ENCODE measurements at places on chromosomes 5 and 9.

DNA sequence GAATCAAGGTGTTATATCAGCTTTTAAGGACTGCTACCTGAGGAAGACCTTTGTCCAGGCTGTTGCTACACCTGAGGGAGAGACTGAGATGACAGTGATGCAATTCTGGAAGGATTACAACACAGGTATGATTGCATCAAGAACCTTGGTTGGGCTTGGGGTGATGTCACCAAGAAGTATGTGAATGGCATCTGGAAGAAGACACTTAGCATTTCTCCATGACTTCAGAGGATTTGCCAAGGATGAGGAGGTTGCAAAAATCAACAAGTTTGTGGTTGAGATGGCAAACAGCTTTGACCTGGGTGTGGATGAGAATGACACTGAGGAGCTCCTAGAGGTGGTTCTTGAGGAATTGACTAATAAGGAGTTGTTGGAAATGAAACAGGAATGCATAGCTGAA lies 67.9 kb upstream of the PANK3 start:
- DNase-seq, result no peak

DNA sequence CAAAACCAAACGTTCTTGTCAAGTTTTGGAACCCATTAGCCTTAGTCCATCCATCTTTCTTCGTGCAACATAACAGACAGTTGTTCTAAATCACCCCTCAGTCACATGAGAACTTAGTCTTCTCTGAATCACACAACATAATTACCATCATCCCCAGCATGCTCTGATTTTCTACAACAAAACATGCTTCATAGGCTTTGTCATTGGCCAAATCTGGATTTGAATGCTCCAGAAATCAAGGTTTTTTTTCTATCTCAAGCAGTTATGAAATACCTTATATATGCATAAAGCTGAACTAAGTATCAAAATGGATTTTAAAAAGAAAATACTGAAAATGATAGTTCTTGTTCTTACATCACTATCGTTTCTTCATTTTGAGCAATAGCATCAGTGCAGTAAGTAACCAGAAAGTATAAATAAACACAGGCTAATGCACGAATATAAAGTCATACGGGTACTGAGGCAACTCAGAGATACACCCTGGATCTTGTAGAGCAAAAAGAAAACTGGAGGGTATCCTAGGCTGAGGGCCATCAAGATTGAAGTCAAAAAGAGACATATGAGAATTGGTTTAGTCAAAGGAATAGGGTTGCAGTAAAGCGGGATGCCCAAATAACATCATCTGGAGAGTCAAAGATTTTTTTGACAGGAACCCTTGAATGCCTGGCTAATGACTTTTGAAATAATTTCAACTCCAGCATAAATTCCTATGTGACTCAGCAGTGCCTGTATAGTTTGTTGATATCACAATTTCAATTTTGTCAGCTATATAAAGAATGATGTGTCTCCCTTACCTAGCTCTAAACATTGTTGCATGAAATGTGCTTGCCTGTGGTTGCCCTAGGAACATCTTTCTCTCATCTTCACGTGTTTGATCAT lies 164.7 kb downstream of the ADAMTSL1 start:
- DNase-seq, result no peak

DNA sequence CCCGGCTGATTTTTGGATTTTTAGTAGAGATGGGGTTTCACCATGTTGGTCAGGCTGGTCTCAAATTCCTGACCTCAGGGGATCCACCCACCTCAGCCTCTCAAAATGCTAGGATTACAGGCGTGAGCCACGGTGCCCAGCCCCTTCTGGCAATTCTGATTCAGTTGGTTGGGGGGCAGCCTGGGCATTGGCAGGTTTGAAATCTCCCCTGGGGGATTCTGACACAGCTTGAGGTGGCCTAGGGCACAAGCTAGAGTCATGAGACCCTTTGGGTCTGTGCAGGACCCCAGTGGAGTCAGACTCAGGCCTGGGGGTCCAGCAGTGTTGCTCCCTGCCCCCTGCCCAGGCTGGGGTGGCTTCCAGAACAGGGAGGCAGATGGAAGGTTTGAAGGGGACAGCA lies 239.8 kb downstream of the PBX3 start:
- DNase-seq, result no peak

- no peak for DNase-seq
Observed at GRCh38 chr5:1447671-1448361, 2.6 kb upstream of the SLC6A3 start.

DNA sequence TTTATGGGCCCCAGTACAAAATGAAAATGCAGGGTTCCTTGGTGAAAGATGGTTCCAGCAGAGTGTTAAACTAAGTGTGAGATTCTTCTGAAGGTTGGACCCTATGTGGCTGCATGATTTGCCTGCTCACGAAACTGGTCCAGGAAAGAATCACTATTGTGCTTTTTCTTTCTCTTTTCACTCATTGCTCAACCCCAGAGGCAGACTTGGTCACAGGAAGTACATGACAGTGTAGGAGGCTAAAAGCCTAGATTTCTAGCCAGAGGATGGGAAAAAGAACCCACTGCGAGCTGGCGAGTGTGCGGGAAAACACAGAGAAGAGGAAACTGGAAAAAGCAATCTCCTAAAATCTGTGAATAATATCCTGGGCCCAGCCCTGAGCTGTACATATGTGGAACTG lies 18.6 kb downstream of the SLC36A2 start:
- DNase-seq, result no peak

GRCh38 chr5:145858959-145859358 lies 13.9 kb downstream of the GRXCR2 start:
- no peak for DNase-seq

DNA sequence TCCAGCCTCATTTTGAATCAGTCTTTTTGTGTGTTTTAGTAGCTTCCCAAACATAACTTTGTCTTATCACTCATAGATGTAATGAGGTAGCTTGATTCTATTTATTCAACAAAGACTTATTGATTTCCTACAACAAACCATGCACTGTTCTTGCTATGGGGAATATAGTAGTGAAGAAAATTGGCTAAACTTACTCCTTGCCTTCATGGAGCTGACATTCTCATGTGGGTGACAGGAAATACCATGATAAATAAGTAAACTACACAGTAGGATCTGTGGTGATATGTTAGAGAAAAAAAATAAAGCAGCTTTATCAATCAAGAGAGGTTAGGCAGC lies 255.7 kb upstream of the TNC start:
- no peak for DNase-seq

DNA sequence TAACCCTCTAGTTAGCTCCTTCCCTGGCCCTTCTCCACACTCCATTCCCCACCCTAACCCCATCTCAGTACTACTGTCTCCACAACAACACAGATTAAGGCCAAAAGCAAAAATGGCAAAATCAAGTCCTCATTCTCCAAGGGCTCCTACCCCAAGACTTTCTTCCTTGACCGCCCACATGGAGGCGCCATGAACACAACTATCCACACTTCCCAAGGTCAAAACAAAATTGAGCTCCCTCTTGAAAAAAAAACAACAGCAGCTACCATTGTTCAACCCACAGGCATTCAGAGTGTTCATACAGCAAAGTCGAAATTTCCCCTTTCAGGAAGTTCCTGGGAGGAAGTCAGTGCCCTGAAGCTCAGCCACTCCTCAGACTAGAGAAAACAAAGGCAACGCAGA lies 54.4 kb downstream of the GNAQ start:
- DNase-seq, result no peak

DNA sequence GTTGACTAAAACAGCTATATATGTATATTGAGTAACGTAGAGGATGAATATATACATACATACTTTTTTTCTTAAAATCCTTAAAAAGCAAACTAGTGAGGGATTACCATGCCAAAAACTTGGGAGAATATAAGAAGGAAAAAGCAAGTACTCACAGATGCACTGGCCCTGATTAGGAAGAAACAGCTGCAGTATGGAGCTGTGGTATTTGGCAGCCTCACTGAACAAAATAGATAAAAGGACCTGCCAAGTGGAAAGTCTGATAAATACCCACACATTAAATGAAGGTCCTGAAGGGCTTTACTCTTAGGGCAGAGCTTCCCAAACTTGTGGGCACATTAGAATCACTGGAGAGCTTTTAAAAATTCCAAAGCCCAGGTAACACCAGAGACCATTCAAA lies 80.6 kb downstream of the FEM1C start:
- no peak for DNase-seq

GRCh38 chr5:75460532-75460931 lies 50.9 kb downstream of the CERT1 start:
- no peak for DNase-seq

- no peak for DNase-seq
Observed at GRCh38 chr9:112838342-112838741, 52.3 kb downstream of the SLC46A2 start.

- DNase-seq, result no peak
Observed at GRCh38 chr5:105088961-105089360, 1526.4 kb upstream of the NUDT12 start.

DNA sequence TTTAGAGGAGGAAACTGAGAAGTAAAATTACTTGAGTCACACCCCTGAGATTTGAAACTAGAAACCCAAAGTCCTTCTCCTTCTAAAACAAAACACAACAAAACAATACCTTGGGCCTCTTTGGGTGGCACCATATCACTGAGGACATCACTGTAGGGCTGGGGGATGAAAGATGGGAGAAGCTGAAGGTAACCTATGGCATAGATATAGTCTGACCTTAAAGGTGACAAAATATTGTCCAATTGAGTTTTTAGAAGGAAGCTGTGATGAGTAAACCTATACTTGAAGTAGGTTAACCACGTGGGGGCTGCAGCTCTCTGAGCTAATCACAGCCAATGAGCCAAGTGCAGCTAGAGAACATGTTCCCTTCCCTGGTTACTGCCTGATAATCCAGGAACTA lies 167.4 kb upstream of the CD180 start:
- no peak for DNase-seq
